Keratinocyte (primary cell): ENCODE measurements at places on chromosomes 1 and 21.

- peaks cover 2% of the 10 kb centered on the region for H3K27me3 ChIP-seq
- no peaks in the 10 kb centered on the region for H3K36me3 ChIP-seq
- no peak overlapping the region for H3K27ac ChIP-seq
- peak overlapping the region; percentile 68 for H3K4me3 ChIP-seq
- peaks cover 5% of the 10 kb centered on the region for H3K4me1 ChIP-seq
- DNase-seq = peak; percentile 56
Observed at GRCh38 chr1:161427733-161428516, 60.2 kb upstream of the CFAP126 start.

DNA sequence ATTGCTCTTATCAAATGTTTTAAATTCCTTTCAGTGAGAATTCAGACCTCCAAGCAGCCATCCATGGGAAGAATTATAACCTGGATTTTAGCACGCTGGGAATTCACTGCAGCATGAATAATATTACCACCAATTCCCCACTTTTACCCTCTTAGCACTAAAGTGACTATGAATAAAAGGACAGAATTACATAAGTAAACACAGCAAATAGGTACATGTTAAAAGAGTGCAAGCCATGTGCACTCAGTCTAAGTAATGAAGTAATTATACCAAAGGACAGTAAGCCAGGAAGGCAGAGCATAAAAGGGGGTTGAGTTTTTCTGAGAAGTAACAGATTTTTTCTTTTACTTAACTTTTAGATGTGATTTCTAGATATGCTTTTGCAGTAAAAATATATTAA, 176.3 kb downstream of the DENND1B start:
- no peak for DNase-seq
- H3K36me3 ChIP-seq = no peaks in the 10 kb centered on the region
- H3K4me1 ChIP-seq = no peaks in the 10 kb centered on the region
- H3K4me3 ChIP-seq = no peak overlapping the region
- no peak overlapping the region for H3K27ac ChIP-seq

DNA sequence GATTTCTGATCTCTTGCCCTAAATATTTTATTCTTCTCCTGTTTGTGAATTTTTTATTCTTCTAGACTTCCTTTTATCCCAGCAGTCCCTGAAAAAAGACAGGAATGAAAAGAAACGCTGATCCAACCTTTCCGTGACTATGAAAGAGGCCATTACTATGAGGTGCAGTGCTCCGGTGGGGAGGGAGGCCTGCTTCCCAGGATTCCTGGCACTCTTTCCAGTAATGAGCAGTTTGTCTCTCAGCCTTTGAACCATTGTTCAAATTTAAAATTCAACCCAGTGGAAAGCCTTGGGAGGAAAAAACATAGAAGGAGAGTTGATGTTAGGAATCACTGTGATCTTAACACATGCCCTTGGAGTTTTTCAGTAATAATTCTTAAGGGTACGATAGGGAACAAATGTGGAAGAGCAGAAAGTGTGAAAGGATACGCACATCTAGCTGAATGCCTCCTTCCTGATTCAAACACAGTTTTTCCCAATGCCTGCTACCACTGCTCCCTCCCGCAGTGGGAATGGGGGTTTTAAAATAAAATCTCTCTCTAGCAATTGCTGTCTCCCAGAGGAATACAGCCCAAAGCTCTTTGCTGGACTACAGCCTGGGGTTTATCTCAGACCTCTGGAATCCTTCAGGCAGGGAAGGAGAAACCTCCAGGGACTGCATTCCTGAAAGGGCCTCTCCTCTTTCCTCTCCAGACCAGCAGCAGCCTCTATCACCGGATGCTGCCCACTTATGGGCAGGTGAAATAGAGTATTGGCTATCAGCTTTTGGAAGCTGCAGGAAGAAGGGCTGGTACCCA, 6.1 kb downstream of the IER5 start:
- H3K27me3 ChIP-seq = no peaks in the 10 kb centered on the region
- H3K27ac ChIP-seq = no peak overlapping the region
- DNase-seq = no peak
- H3K36me3 ChIP-seq = peaks cover 15% of the 10 kb centered on the region

DNA sequence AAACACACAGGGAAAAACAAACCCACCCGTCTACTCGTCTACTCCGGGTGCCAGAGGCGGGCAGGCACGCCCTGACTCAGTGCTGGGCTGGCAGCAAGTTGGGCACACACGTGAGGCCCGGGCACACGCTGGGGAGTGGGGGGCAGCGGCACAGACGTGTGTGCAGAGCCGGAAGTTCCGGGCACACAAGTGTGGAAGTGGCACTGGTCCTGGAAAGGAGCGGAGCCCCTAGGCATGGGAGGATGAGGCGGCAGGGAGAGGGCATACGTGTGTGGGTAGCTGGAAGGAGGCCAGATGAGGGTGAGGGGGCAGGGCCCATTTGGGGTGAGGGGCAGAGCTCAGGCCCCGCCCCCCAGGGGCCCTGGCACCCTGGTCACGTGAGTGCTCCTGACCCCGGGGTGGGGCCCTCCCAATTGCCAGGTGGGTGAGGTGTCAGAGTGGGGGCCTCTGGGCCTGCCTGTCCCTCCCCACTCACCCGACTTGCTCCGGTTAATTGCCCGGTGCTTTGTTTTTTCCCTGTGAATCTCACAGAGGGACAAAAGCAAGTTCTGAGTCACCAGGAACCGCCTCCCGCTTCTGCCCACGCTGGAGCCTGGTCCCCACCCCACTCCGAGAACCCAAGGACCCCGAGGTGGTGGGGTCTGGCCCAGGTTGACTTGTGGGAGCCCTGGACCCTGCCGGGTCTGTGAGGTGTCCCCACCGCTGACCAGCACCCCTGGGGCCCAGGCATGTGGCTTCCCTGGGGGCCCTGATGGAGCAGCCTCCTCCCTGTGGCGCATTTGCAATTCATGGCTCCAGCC, 104.8 kb upstream of the CASZ1 start:
- peaks cover 41% of the 10 kb centered on the region for H3K4me1 ChIP-seq
- H3K27ac ChIP-seq = peak overlapping the region; percentile 96
- H3K4me3 ChIP-seq = peak overlapping the region; percentile 40
- no peak for DNase-seq
- no peaks in the 10 kb centered on the region for H3K27me3 ChIP-seq
- H3K36me3 ChIP-seq = no peaks in the 10 kb centered on the region

- H3K27ac ChIP-seq = no peak overlapping the region
- no peaks in the 10 kb centered on the region for H3K36me3 ChIP-seq
- no peak overlapping the region for H3K4me3 ChIP-seq
- H3K27me3 ChIP-seq = peaks cover 5% of the 10 kb centered on the region
Observed at GRCh38 chr1:114861384-114861783, 6.7 kb downstream of the SYCP1 start.

GRCh38 chr21:41611966-41612606, 104.1 kb upstream of the TMPRSS2 start:
- DNase-seq = peak; percentile 41
- H3K36me3 ChIP-seq = no peaks in the 10 kb centered on the region
- H3K4me1 ChIP-seq = peaks cover 41% of the 10 kb centered on the region
- H3K27ac ChIP-seq = peak overlapping the region; percentile 70
- H3K4me3 ChIP-seq = no peak overlapping the region
- H3K27me3 ChIP-seq = no peaks in the 10 kb centered on the region

GRCh38 chr1:205268846-205269680, 41.3 kb downstream of the TMCC2 start:
- H3K27ac ChIP-seq = no peak overlapping the region
- no peak overlapping the region for H3K4me3 ChIP-seq
- H3K4me1 ChIP-seq = peaks cover 10% of the 10 kb centered on the region
- H3K27me3 ChIP-seq = peaks cover 4% of the 10 kb centered on the region

DNA sequence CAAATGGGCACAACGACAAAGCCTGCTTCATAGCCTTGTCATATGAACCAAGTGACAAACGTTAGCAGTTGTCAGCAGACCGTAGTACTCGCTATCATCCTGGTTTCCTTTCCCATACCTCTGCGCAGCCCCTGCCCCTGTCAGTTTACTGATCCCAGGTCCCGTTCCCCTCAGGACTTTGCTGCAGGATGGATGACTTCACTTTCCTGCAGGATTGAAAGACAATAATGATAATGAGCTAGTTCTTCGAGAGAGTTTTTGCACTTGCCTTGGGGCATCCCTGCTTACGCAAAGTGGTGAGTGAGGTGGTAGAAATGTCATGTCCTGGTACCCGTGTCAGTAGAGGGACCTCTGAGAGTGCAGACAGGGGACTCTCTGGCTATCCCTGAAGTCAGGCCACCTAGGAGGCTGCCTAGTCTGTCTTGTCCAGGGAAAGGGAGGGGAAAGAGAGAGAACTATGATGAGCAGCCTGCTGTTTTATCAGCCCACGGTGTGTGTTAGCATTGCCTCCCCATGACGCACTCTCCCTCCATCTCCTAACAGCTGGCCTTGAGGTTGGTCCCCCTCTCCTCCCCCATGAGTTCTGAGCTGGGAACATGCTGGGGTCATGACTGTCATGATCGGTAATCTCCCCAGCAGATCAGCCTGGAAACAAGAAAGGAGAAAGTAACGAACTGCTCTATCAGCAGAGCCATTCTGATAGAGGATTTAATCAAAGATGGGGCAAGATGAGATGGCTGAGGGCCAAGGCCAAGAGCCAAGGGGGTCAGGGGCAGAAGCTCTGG, 53.7 kb downstream of the ELK4 start:
- no peaks in the 10 kb centered on the region for H3K36me3 ChIP-seq
- no peak for DNase-seq
- H3K27ac ChIP-seq = no peak overlapping the region
- peaks cover 62% of the 10 kb centered on the region for H3K27me3 ChIP-seq
- peaks cover 7% of the 10 kb centered on the region for H3K4me1 ChIP-seq

DNA sequence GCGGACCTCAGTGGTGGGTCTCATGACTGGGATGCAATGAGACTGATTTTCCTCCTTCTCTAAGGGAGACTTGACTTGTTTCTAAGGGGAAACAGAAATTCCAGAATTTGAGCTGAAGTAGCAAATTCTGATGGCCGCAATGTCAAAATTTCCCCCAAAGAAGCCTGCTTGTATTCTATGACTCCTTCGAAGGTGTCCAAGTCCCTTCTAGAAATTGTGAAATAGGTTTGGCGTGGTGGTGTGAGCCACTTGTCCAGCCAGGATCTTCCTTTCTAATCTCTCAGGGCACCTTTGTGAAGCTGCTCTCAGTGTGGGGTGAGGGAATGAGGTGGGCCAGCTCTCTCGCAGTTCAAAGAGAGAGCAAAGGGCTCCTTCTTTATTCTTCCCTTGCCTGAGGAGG, 19.9 kb downstream of the CLIC6 start:
- no peak overlapping the region for H3K27ac ChIP-seq
- no peak for DNase-seq
- H3K36me3 ChIP-seq = no peaks in the 10 kb centered on the region
- no peaks in the 10 kb centered on the region for H3K4me1 ChIP-seq
- H3K4me3 ChIP-seq = no peak overlapping the region

DNA sequence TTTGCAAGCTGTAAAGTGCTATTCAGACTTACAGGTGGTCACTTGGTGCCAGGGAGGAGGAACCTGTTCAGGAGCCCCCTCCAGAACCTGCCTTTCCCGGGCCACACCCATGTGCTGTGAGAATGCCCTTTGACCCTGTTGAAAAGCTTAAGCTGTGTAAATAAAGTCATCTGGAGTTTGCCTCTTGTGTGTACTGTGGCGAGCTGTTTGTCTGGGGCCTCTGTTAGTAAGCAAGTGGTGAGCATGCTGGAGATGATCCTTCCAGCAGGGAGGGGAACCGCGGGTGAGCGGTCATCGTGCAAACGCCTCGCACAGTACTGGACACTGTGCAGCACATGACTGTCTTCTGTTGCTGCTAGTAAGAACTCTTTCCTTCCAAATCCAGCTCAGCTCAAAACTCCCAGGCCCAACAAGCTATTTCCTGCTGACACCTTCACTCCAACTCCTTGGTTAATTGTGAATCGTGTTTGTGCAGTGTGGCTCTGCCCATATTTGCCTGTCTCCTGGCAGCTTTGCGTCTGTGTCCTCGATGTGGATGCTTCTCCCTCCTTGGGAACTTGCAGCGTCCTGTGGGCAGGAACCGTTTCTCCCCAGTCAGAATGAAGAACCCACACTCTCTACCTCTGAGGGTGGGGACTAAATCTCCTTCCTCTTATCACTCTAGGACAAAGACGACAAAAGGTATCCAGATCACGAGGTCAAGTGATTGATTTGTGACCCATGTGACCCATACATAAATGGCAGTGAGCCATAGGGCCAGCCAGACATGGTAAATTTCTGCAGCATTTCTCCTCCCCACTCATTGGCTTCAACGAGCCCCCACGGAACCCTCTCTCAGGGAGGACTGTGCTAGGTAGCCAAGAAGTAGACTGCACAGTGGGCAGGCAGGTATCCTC, 13.9 kb upstream of the BTG2 start:
- no peak for DNase-seq
- no peak overlapping the region for H3K4me3 ChIP-seq
- peaks cover 38% of the 10 kb centered on the region for H3K4me1 ChIP-seq
- no peaks in the 10 kb centered on the region for H3K27me3 ChIP-seq

DNA sequence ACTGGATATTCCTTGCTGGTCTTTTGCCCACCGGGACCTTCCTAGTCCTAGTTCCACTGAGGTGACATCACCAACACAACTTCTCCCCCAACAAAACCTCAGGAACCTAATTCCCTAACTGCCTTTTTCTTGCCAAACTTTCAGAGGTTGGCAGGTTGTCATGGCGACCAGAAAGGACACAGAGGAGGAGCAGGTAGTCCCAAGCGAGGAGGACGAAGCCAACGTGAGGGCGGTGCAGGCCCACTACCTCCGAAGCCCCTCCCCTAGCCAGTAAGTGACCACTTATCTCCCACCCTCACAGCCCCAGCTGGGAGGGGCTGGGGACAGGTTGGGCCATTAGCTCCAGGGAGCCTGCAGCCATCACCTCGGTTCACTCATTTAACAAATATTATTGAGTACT, 815 bp downstream of the STYXL2 start:
- H3K36me3 ChIP-seq = no peaks in the 10 kb centered on the region
- peaks cover 18% of the 10 kb centered on the region for H3K4me1 ChIP-seq
- DNase-seq = no peak

GRCh38 chr1:247013391-247013790, 5.5 kb upstream of the ZNF695 start:
- H3K4me3 ChIP-seq = no peak overlapping the region
- H3K27ac ChIP-seq = no peak overlapping the region
- DNase-seq = no peak
- no peaks in the 10 kb centered on the region for H3K4me1 ChIP-seq
- no peaks in the 10 kb centered on the region for H3K27me3 ChIP-seq
- H3K36me3 ChIP-seq = no peaks in the 10 kb centered on the region

DNA sequence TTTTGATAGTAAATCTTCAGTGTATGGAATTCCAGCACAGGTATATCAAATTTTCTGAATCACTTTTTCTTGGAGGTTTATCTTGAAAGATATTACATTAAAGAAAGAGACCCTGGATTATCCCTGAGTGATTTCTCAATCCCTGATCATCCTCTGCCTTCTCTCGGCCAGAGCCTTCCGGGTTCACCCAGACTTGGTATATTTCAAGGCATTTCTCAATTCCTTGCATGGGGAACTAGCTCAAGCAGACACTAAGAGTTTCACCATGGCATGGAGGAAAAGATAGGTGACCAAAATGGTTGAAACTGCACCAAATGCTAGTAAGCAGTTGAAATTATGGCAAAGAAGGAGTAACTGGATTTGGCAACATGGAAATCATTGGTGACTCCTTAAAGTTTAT, 5.7 kb downstream of the VAMP4 start:
- peaks cover 22% of the 10 kb centered on the region for H3K4me1 ChIP-seq
- H3K27me3 ChIP-seq = no peaks in the 10 kb centered on the region
- peaks cover 8% of the 10 kb centered on the region for H3K36me3 ChIP-seq
- DNase-seq = no peak
